ENCODE measurements at places on chromosomes 3 and 15.

DNA sequence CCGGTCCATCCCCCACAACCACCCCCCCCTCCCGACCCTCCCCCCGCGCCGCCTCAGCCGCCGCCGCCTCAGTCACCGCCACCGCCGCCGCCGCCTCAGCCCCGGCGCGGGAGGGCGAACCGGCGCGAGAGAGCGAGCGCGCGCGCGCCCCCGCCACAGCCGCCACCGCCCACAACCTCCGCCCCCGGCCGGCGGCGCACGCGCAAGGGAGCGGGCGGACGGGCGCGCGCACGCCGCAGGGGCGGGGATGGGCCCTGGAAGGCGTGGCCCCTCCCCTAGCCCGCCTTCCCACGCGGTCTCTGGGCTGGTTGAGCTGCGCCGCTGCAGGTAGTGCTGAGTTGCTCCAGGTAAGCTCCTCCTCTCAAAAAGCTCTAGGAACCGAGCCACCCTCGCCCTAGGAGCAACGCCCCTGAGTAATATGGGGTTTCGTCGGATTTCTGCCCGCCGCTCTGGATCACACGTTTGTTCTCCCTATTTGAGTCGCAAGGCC lies at the start of gene TMCC1:
Gene TMCC1 (minus strand): TSS at position 131 of the 490 bp plus-strand sequence.
- peak; percentile 84 for DNase-seq

GRCh38 chr3:52195823-52196331 lies 2.1 kb upstream of the ALAS1 start:
- DNase-seq: no peak

GRCh38 chr3:59535791-59536221 lies 486.0 kb upstream of the CFAP20DC start:
- DNase-seq: no peak

GRCh38 chr3:48189321-48189720 lies 1.1 kb upstream of the CDC25A start:
- DNase-seq: no peak

GRCh38 chr3:134485075-134485717 lies 589 bp downstream of the ANAPC13 start:
- peak; percentile 91 for DNase-seq

GRCh38 chr3:151839313-151839631 lies 25.4 kb downstream of the AADAC start:
- no peak for DNase-seq
